ENCODE measurements at places on chromosomes 2 and 18.

DNA sequence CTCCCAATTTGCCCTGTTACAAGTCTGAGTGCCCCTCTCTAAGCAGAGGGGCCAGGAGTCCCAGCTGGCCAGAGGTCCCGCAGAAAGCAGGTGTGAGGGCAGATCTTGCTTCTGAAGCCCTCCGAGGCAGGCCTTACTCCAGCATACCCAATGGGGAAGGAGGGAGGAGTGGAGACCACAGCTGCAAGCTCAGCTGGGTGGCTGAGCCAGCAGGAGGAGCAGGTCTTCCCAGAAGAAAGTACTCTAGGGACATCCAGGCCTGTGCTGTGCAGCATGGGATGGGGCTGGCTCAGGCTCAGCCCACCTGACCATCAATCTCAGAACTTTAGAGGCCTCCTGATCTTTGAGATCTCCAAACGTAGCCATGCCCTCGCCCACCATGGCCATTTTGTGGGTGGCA, 31.3 kb downstream of the PLB1 start:
- no peak for DNase-seq

DNA sequence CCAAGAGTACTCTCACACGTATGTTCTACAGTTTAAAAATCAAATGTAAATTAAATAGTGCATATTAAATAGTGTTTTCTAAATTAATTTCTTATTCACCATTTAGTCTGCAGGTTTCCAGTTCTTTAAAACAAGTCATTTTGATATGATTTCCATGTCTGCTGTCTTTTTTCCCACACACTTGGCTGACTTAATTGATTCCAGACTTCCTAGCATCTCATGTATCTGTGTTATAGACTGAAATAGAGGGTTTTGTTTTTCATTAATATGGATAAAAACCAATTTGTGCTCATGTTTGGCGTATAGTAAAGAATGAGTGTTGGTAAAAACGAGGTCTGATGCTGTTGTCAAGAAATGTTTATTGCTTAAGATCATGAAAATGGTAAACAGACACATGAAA, 104.3 kb downstream of the SRBD1 start:
- no peak for DNase-seq

- DNase-seq, result no peak
Measured at GRCh38 chr2:11896386-11896785, 150.0 kb downstream of the LPIN1 start.

DNA sequence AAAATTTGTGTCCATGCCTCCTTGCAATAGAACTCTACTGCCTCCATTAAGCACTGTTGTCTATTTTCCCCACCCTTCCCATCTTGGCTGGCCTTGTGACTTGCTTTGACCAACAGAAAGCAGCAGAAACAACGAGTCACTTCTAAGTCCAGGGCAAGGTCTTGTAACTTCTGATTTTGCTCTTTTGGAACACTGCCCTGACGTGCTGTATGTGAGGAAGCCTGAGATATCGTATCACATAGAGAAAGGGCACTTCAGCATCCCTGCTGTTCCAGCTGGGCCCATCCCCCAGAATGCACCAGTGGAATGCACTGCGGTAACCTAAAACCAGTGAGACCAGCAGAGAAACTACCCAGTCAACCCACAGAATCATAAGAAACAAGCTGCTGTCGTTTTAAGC, 28.1 kb downstream of the NCKAP1 start:
- no peak for DNase-seq

GRCh38 chr2:233117351-233117750, 57.2 kb downstream of the INPP5D start:
- DNase-seq, result no peak

GRCh38 chr2:152054593-152054992, 44.3 kb downstream of the CACNB4 start:
- peak; percentile 82 for DNase-seq

GRCh38 chr2:178478130-178478438, 316 bp downstream of the FKBP7 start:
- no peak for DNase-seq

DNA sequence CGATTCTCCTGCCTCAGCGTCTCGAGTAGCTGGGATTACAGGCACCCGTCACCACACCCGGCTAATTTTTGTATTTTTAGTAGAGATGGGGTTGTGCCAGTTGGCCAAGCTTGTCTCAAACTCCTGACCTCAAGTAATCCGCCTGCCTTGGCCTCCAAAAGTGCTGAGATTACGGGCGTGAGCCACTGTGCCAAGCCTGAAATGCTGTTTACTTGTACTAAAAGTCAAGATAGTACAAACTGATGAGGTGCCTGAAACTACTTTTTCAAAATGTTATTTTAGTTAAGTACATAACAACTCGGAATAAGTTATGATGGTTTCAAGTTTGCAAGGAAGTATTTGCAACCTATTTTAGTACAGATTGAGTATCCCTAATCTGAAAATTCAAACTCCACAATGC, 85.7 kb downstream of the CEP192 start:
- no peak for DNase-seq

GRCh38 chr2:191108331-191108730, 42.5 kb downstream of the STAT4 start:
- no peak for DNase-seq

- DNase-seq, result no peak
Measured at GRCh38 chr18:37425222-37425621, 140.4 kb downstream of the CELF4 start.

GRCh38 chr2:84923009-84923408, 17.6 kb downstream of the TMSB10 start:
- DNase-seq, result no peak

DNA sequence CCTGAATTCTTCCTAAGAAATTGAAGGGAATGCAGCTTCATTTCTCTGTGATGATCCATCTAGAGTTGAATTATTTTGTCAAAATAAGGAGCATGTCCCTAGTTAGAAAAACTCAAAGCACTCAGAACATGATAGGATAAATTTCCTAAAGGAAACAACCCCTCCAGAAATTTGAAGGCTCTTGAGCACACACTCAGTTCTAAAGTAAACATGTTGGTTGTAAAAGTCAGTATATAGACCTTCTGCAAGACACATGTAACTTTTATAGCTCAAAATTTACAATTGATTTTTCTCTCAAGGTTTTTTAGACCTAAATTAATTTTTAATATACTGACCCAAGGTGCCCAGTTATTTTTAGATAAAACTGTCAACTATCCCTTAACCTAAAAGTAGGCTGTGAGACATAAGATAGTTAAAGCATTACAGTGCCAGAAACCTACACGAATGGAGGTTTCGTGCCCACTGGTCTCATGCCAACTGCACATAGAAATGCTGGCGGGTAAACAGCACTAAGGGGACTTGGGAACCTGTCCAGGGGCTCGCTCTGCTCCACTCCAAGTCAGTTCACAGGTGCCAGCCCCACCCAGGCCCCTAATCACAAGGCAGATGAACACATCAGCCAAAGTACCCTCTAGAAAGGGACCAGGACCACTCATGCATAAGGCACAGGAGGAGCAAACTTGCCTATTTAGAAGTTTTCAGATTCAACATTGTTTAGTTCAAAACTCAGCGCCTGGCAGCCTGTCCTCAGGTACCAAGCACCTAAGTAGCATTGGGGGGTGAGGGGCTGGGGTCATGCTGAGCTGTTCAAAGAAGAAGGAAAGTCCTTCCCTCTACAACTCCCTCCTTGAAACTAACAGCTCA, 106.5 kb downstream of the SMC6 start:
- no peak for DNase-seq

GRCh38 chr2:133885847-133886246, 317.6 kb upstream of the NCKAP5 start:
- DNase-seq, result no peak

DNA sequence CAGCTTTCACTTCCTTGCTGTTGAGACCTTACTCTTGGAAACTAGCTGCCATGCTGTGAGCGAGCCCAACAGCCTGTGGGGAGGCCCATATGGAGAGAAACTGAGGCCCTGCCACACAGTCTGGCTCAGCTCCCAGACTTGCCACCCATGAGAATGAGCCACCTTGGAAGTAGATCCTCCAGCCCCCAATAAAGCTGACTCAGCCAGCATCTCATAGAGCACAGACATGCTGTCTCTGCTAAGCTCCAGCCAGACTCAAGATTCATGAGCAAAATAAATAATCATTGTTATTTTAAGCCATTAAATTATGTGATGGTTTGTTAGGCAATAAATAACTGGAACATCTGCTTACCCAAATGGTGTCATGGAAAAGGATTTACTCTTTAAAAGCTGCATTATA, 53.6 kb upstream of the DDX18 start:
- no peak for DNase-seq

DNA sequence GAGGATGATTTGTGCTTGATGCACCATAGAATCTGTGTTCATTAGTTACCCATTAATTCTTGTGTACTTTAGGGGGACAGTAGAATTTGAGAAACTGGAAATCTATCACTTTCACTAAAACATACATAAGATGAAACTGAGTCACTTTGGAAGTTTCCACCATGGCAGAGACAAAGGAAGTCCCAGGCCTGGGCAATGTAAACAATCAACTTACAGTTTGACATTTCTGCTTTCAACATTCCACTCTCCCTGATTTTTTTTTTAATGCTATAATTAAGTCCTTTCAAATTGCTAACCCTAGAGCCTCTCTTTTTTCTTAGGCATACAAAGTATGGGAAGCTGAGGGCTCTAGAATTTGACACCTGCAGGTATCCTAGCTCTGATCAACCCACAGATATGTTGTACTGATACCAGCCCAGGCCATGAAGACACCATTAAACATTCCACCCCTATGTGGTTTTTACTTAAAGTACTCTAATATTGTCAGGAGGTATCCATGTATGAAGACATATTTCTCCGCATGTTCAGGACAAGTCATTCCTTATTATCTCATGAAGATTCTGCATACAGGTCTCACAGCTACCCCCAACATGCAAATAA, 88.5 kb upstream of the GLS start:
- DNase-seq, result no peak

- no peak for DNase-seq
Measured at GRCh38 chr2:71824436-71824835, 323.2 kb downstream of the CYP26B1 start.

DNA sequence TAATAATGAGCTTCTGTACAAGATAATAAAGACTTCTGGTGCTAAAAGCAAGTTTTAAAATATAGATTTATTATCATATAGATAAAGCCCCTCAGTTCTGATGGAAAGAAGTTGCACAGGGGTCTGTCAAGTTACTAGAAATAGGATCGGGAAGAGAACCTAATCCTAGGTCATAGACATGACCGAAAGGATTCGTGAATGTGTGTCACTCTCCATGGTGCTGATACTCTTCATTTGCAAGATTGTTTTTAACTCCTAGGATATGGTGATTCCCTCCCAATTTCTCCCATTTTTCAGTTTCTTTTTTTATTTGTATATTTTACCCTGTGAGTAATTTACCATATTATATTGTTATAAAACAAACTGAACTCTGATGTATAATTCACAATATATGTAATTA, 58.9 kb upstream of the CTNNA2 start:
- DNase-seq, result no peak

- DNase-seq, result no peak
Measured at GRCh38 chr18:72612894-72613533, 68.9 kb upstream of the CBLN2 start.

GRCh38 chr2:82652117-82652516, 1807.0 kb downstream of the SUCLG1 start:
- DNase-seq, result no peak

- DNase-seq, result peak; percentile 71
Measured at GRCh38 chr18:62437235-62438017, 85.4 kb upstream of the ZCCHC2 start.

GRCh38 chr2:72330652-72331051, 183.0 kb upstream of the CYP26B1 start:
- DNase-seq, result no peak

- DNase-seq, result no peak
Measured at GRCh38 chr2:149731079-149731478, 143.5 kb upstream of the MMADHC start.

GRCh38 chr2:2859732-2860131, 517.9 kb downstream of the EIPR1 start:
- no peak for DNase-seq

GRCh38 chr2:128780434-128781080, 461.9 kb upstream of the HS6ST1 start:
- no peak for DNase-seq

- no peak for DNase-seq
Measured at GRCh38 chr18:45874491-45875184, 49.2 kb downstream of the SIGLEC15 start.

- DNase-seq, result no peak
Measured at GRCh38 chr2:216234106-216234505, 125.0 kb downstream of the XRCC5 start.

- no peak for DNase-seq
Measured at GRCh38 chr2:10868465-10869314, 43.0 kb upstream of the KCNF1 start.

- DNase-seq, result no peak
Measured at GRCh38 chr18:51802569-51803428, 537.2 kb upstream of the DCC start.

DNA sequence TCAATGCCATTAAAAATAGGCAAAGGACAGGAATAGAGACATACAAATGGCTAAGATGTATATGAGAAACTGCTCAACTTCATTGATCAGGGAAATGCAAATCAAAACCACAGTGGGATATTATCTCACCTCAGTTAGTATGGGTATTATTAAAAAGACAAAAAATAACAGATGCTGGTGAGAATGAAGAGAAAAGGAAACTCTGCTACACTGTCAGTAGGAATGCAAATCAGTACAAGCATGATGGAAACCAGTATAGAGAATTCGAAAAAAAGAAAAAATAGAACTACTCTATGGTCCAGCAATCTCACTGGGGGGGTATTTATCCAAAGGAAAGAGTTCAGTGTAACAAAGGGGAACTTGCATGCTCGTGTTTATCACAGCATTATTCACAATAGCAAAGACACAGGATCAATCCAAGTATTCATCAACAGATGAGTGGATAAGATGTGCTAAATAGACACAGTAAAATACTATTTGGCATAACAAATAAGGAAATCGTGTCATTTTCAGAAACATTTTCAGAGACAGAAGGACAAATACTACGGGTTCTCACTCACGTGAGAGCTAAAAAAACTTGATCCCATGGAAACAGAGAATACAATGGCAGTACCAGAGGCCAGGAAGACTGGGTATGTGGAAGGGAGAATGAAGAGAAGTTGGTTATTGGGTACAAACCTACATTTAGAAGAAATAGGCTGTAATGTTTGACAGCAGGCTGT, 60.6 kb downstream of the CCDC74A start:
- no peak for DNase-seq

- DNase-seq, result no peak
Measured at GRCh38 chr2:28282861-28283646, 109.6 kb upstream of the FOSL2 start.

DNA sequence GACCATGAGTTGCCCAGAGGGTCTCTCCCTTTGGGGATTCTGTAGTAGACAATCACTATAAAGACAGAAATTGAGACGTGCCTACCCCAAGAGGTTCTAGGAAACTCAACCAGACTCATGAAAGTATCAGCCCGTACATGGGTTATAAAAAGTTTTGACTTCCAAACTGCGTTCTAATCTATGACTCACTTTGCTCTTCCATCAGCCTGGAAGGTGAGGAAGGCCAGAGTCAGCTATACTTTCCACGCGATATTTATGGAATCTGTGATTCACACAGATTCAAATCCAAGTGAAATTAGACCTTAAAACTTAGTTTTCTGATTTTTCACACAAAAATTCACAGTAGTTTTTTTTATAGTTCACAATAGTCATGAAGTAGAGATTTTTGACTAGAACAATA, 7.7 kb upstream of the LYPD1 start:
- DNase-seq, result no peak
